ENCODE measurements at places on chromosomes 3 and 15.
A peak's percentile ranks its signal among the peaks of the same experiment; 100 is the strongest.

DNA sequence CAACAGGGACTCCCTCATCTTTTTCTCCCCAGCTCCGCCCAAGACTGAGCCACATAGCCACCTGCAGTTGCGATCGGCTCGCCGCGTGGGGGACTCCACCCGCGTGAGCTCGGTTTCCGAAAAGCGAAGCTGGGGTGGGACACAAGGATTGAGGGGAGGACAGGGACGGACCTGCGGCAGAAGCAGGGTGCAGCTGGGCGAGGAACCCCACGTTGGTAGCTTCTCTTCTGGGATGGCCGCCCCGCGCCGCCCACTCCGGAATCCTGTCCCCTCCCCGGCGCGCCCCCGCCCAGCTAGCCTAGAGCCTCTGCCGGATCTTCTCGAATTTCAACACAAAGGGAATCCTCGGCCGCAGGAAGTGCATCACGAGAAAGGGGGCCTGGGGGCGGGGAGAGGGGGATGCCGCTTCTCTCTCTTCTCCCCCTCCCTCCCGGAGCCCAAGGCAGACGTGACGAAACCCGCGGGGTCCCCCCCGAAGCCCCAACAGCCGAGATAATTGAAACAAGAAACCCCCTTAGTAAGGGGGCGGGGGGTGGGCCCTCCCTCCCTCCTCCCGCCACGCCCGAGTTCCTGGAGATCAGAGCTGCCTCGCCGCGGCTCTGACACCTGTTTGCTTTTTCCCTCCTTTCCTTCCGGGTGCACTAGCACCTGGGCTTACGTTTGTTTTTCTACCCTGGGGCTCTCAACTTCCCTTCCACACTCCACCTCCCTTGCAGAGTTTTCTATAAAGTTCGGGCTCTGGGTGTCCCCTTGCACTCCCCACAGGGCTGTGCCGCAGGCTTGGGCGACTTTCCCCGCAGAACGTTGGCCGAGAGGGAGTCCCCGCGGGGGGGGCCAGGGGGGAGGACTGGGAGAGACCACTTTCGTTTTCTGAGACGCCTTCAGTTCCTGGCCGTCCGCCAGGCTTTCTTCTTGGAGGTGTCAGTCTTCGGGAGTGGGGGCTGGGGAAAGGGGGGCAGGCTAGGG lies 1.3 kb upstream of the KCNH8 start:
- peak; percentile 69 for DNase-seq

DNA sequence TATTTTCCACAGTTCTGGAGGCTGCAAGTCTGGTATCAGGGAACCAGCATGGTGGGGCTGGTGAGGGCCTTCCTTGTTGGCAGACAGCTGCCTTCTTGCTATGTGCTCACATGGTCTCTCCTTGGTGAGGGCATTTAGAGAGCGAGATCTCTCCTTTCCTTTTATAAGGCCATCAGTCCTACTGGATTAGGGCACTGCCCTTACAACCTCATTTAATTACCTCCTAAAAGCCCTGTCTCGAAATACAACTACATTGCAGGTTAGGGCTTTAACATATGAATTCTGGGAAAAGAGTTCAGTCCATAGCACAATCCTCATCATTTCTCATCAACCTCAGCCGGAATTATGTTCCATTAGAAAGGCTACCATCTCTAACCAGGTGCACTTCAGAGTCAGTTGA lies 21.9 kb downstream of the ISL2 start:
- no peak for DNase-seq

GRCh38 chr15:80582816-80583423 lies 112.2 kb upstream of the ABHD17C start:
- no peak for DNase-seq

DNA sequence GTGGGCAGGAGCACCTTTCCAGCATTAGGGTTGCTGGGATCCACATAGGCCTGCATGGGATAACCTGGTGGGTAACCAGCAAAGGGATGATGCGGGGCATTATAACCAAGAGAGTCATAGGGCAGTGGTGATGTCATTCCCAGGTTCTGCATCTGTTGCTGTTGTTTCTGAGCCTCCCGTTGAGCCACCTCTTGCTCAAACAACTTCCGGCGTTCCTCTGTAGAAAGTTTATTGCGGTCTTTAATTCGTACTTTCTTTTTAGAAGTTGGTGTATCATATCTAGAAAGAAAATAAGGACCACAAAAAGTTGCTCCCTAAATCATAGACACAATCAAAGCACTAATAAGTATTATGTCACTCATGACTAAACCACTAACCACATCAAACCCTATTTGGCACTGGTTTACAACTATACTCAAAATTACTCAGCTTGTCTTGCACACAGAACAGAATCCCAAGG lies 77.8 kb downstream of the NBEAL2 start:
- no peak for DNase-seq

- DNase-seq: no peak
These were observed 386.6 kb upstream of the THBS1 start for GRCh38 chr15:39194106-39194830.

GRCh38 chr15:58346361-58346760 lies 85.4 kb upstream of the LIPC start:
- no peak for DNase-seq

DNA sequence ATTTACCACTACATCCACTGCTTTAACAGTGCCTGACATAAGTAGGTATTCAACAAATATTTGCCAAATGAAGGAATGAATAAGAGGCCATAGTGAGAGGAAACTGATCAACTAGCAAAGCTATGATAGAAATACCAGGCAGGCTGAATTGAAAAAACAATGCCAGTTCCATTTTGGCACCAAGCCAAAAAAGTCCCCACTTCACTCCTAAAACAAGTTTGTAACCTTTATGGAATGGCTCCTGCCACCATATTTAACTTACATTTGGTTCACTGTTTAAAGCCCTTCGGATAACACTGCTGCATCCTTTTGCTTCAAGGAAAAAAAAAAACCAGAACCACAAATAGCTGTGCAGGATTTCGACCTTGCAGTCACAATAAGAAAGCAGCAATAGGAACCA lies 166.1 kb downstream of the FRMD5 start:
- no peak for DNase-seq

DNA sequence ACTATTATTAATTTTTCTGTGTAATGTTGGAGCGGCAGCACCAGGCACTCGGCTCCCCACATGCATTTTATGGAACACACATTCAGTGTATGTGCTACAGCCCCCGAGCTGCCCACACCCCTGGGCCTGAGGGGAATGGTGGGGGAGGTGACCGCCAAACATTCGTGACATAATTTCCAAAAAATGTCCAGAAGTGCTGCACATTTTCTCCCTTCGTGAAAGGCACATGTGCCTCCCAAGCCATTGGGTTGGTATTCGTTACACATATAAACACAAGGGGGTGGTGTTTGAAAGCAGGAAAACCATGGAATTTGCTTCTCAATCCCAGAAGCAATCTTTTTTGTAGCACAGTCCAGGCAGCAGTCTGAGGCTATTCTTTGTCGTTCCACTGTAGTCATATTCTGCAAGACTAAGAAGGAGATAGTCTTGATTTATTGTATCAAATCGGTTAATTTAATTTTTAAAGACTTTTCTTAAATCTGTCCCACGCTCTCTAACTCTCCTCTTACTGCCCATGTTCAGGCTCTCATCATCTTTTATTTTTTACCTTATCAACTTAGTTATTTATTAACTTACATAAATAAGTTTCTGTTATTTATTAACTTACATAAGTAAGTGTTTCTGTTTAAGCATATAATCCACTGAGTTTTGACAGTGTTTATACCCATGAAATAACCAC lies 39.2 kb upstream of the POLR2M start:
- DNase-seq: no peak

DNA sequence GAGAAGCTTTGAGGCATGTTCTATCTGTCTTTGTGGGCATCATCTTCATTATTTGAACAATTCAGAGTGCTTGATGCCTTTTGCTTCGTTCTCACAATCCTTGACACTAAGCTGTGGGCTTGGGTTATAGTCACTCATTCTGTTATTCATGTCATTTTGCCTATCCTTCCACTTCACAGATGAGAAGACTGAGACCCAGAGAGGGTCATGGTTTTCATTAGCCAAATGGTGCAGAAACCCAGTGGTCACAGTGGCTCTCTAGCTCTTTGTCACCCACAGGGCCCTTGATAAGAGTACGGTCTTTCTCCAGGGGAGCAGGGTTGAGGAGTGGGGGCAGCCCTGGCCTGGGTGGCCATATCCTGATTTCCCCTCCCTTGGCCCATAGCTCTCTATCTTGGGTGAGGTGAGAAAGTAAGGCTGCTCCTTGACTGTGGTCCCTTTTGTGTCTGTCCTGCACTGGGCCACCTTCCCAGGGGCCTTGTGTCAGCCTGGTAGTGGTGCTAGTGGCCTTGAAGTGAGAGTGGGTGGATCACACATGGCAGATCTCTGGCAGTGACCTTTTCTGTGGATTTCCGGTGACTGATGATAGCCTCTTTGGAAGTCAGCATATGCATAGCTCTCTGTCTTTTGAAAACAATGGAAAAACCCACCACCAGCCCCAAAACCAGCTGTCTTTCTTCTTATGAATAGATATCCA lies 130.1 kb downstream of the IGF1R start:
- DNase-seq: no peak

GRCh38 chr3:129606636-129607390 lies at the start of gene PLXND1:
TSS of gene PLXND1 (minus strand) at chr3:129606676. CDS start at chr3:129606639, 37 bp downstream.
- DNase-seq: no peak

- DNase-seq: no peak
These were observed 44.5 kb upstream of the CCDC80 start for GRCh38 chr3:112685420-112685819.

DNA sequence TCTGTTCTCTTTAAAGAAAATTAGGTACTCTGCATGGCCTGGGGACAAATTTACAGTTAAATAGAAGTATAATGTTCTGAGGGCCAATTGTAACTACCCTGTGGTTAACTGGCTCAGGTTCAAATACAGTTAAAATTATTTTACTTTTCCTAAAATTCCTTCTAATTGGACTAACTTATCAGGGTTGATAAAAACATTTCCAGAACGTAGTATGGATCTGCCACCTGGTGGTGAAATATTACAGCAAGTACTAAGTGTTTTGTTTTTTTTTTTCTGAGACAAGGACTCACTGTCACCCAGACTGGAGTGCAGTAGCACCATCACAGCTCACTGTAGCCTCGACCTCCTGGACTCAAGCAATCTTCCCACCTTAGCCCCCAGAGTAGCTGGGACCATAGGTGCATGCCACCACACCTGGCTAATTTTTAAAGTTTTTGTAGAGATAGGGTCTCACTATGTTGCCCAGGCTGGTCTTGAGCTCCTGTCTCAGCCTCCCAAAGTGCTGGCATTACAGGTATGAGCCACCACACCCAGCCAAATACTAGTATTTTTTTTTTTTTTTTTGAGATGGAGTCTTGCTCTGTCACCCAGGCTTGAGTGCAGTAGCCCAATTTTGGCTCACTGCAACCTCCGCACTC lies 29.2 kb downstream of the NEO1 start:
- DNase-seq: no peak

- no peak for DNase-seq
These were observed 90.3 kb downstream of the ASB7 start for GRCh38 chr15:100692671-100693070.

GRCh38 chr3:142022381-142022780 lies 127.0 kb downstream of the TFDP2 start:
- no peak for DNase-seq

DNA sequence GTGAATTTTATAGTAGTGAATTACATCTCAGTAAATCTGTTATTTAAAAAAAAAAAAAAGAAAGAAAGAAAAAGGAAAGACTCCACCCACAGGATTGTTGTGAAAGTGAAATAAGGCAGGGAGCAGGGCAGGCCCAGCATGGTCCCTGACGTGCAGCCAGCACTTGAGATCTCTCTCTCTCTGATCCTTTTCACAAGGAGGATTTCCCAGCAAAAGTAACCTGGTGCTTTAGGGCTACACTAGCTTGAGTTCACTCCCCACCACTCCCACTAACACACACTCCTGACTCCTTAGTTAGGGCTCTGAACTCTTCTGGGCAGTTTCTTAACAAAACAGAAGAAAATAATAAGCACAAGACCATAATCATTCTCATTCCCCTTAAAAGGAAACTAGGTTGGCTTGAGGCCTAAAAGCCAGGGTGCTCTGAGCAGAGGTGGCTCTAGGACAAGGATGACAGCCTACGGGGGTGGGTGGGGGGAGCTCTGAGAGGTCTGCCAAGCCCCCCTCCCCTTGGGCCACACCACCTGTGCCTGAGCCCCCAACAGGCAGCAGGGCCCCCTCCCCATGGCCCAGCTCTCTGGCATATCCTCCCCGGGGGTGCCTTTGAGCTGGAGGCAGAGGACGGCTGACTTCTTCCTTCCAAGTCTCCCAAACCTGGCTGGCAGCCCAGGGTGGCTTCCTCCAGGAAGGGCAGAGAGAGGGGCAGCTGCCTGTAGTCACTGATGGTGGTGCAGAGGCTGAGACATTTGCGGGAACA lies 856 bp downstream of the TMEM40 start:
- DNase-seq: no peak

DNA sequence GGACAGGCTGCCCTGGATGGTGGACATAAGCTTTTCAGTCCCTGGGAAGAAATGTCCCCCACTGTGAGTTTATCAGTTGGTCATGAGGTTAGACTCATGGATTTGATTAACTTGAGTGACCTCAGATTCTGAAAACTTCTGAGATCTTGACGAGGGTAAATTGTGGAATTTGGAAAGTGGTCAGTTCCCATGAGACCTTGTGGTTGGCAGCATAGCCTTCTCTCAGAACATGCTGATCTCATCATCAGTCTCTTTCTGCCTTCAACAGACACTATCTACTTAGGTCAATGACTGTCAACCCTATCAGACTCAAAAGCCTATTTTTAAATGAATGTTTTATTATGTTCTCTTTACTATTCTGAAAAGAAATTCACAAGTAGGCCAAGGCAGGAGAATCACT lies 45.6 kb upstream of the NDUFB4 start:
- DNase-seq: no peak

- DNase-seq: no peak
These were observed 21.8 kb upstream of the BDH1 start for GRCh38 chr3:197577366-197578074.

GRCh38 chr15:91555312-91555711 lies 298.2 kb upstream of the SLCO3A1 start:
- DNase-seq: no peak

DNA sequence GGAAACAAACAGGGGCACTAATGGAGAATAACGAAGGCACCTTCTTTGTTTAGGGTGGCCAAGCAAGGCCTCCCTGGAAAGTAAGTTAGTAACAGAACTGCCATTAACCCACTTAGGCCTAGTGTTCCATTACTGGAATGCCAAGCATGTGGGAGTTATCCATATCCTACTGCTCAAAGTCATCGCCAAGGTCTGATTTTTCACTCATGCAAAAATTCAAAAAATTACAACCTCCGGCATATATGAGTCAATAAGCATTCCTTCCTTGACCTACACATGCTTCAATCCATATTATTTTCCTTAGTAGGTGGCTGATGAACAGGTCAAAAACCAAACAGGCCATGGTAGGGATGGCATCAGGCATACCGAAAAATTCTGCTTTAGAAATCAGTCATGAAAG lies 1097.2 kb downstream of the FHIT start:
- DNase-seq: no peak

Data from amygdala (tissue), 56 donors.